ENCODE measurements at places on chromosomes 2 and 18.

DNA sequence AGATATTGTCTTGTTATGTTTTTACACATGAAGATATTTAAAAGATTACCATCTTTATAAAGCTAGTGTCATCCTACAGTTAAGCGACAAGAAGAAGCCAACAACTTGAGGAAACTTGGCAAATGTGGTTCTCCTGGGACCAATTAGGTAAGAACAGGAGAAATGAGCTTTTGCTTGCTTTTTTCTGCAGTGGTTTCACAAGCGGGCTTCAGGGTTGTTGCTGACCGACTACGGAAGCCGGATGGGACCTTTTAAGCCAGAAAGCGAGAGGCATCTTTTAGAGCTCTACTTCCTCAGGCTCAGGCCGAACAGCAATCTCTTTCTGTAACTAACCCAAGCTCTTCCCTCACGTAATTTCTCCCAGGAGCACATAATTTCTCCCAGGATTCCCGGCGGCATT is 256.5 kb downstream of the CNTNAP5 start:
- no peak for DNase-seq

GRCh38 chr18:59220164-59220783 is 316 bp downstream of the GRP start:
- no peak for DNase-seq

GRCh38 chr18:29874519-29875098 is 1167.9 kb downstream of the DSC3 start:
- DNase-seq, result no peak

GRCh38 chr2:181810823-181811695 is 80.5 kb upstream of the ITPRID2 start:
- DNase-seq, result no peak

DNA sequence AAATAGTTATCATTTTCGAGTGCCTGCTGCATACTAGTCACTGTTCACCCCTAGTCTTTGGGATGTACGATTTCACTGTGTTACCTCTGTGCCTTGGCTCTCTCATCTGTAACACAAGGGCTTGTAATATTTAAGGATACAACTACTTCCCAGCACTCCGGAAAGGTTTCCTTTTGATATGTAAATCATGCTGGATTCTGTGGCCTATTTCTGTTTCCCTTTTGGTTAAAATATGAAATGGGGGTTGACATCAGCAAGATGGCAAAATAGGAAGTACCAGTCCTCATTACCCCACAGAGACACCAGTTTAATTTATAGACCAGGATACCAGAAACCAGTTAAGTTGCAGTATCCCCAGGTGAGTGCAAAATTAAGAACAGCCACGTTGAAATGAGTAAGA is 23.5 kb downstream of the PSMG2 start:
- DNase-seq, result no peak
